ENCODE measurements at places on chromosomes 2 and 18. TPM values are rescaled to one million over a fixed set of nuclear protein-coding genes. Genes with fewer than 3 reads are reported as not detected.

GRCh38 chr2:7845332-7845731 lies 836.5 kb upstream of the ID2 start:
- no peak for DNase-seq

- DNase-seq = no peak
These were observed 262.6 kb downstream of the DCDC2C start for GRCh38 chr2:3965953-3966352.

GRCh38 chr2:28639092-28639691 lies 112.4 kb upstream of the PPP1CB start:
- DNase-seq = no peak

DNA sequence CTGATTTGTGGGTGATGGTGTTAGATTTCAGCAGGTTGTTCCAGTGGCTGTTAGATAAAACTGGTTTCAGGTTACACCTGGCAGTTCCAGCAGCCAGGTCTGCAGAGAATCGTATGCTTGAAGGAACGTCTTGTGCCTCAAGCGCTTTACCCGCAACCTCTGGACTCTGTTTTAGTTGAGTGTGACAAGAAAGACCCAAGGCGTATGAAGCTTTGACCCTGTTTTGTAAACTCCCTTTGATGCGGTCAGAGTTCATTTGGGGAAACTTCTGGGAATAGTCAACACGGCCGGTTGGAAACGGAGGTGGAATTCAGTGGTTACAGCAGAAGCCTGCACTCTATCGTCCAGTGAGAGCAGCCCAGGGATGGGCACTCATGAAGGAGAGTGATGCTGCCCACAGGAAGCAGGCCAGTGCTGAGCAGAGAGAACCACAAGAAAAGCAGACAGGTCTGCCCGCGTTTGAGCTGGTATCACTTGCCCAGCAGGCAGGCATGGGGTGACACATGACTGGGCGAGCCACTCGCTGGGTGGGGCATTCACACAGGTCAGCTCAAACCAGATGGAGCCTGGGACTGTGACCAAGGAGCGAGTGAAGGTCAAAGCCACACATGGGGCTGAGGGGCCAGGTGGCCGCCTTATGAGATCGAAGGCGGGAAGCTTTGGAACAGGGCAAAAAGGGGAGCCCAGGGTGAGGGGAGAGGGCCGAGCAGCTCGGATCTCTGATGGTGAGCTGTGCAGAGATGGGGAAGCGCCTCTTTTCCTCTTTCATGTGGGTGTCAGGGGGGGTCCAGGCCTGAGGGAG lies 99.6 kb upstream of the MBOAT2 start:
- DNase-seq = peak; percentile 76

- DNase-seq = no peak
These were observed 11.1 kb upstream of the CYS1 start for GRCh38 chr2:10091182-10091888.

DNA sequence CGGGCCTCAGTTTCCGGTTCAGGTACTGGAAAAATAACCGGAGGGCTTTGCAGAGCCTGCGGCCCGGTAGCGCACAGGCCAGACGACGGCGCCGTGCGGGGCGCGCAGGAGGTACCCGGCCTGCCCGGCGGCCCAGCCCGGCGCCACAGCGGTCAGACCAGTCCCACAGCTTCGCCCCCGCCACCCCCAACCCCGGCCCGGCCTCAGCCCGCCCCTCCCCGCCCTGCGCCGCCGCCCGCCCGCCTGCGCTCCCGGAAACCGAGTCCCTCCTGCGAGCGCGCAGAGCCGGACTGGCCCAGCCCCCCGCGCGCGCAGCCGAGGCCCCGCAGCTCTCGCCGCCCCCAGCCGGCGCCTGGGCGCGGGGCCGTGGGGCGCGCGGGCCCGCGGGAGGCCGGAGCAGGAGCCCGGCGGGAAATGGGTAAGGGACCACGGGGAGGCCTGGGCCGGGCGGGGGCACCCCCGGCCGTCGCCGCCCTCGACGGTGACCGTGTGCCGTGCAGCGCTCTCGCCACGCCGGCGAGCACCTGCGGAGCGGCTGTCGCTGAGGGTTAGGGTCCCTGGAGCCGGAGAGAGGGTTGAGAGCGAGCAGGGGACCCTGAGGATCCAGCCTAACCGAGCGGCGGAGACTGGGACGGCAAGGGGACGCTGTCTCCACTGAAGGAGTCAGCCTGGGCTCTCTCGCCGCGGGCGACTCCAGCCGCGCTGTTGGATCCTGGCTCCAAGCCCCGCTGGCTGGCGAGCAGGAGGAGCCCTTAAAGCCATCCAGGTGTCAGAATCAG lies 16.5 kb upstream of the PSD4 start:
- peak; percentile 82 for DNase-seq

DNA sequence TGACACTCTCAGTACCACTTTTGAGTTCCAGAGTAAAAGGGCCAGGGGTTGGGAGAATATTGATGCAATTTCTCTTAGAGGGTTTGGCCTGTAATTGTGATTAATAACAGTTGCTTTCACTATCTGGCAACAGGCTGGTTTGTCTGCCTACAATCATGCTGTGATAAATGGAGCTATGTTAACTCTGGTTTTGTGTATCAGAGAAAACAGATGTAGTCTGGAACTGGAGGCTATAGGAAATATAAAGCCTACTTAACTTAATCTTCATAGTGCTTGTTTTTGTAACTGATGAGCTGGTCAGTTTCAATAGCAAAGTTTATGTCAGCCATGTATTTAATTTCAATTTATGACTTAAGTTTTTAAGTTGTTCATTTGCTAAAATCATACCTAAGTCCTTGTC lies 138.0 kb downstream of the AGPS start:
- no peak for DNase-seq

DNA sequence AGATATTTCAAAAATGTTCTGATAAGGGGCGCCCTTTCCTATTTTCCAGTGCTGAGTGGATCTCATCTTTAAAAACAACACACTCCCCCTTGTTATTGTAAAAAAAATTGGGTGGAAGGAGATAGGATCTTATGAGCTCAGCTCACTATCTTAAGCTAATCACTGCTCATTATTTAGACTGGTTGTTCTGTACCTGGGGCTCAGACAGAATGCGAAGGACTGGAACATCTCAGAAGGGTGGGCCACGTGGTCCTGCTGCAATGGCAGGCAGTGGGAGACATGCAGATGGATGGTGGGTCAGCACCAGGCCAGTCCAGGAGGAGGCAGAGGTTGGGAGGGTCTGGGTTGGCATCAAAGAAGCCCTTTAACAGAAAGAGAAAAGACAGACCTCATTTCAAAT lies 48.3 kb upstream of the GPR155 start:
- no peak for DNase-seq

DNA sequence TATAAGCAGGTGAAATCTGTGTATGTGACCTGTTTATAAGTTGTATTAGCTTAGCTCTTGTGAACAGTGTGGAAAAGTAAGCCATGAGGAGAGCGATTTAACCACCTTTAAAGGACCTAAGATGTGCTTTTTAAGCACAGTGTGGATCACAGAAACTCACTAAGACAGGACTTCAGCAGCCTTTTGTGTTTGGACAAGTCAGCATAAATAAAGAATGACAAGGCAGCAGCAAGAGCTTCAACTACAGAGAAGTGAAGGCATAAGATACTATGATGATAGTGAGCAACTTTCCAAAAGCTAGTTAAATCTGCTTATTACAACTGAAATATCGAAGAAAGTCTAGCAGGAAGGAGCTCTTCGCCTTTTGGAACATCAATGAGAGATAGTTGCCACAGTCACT lies 8.9 kb downstream of the HNRNPA3 start:
- DNase-seq = no peak

- peak; percentile 33 for DNase-seq
These were observed 5.8 kb downstream of the HDLBP start for GRCh38 chr2:241309684-241310117.

- DNase-seq = no peak
These were observed 684.4 kb upstream of the SYT4 start for GRCh38 chr18:43961722-43962121.

Gene DYSF
- total RNA-seq = 2.0 TPM

Gene MC2R
- total RNA-seq = not detected

Gene MARCO
- 10.4 TPM for total RNA-seq

Gene OR6B2
- total RNA-seq = not detected

Gene EFR3B
- total RNA-seq = 1.0 TPM

Gene SGPP2
- 101 TPM for total RNA-seq

Gene CLEC4F
- 0.14 TPM for total RNA-seq

Gene GAD1
- 0.58 TPM for total RNA-seq

Gene PROKR1
- total RNA-seq = 0.73 TPM

All from mucosa of descending colon (tissue), 3 donors.